CD4-positive, alpha-beta T cell (primary cell): ENCODE measurements at places on chromosomes 6 and 20.

- H3K36me3 ChIP-seq = no peaks in the 10 kb centered on the region
- no peak overlapping the region for H3K27ac ChIP-seq
- no peaks in the 10 kb centered on the region for H3K4me1 ChIP-seq
- no peak for DNase-seq
- H3K4me3 ChIP-seq = no peak overlapping the region
- H3K27me3 ChIP-seq = no peaks in the 10 kb centered on the region
Observed at GRCh38 chr6:144935661-144936060, 650.5 kb downstream of the UTRN start.

GRCh38 chr20:25015986-25016385, 23.4 kb upstream of the APMAP start:
- no peak for DNase-seq
- H3K4me1 ChIP-seq = no peaks in the 10 kb centered on the region
- no peak overlapping the region for H3K27ac ChIP-seq
- H3K36me3 ChIP-seq = peaks cover 90% of the 10 kb centered on the region
- no peaks in the 10 kb centered on the region for H3K27me3 ChIP-seq

- no peaks in the 10 kb centered on the region for H3K36me3 ChIP-seq
- no peak for DNase-seq
Observed at GRCh38 chr6:149900620-149901443, 2.9 kb upstream of the RAET1E start.

- no peak overlapping the region for H3K4me3 ChIP-seq
- H3K27me3 ChIP-seq = no peaks in the 10 kb centered on the region
- H3K36me3 ChIP-seq = no peaks in the 10 kb centered on the region
- no peaks in the 10 kb centered on the region for H3K4me1 ChIP-seq
- H3K27ac ChIP-seq = no peak overlapping the region
Observed at GRCh38 chr6:121008553-121008952, 325.7 kb downstream of the TBC1D32 start.

DNA sequence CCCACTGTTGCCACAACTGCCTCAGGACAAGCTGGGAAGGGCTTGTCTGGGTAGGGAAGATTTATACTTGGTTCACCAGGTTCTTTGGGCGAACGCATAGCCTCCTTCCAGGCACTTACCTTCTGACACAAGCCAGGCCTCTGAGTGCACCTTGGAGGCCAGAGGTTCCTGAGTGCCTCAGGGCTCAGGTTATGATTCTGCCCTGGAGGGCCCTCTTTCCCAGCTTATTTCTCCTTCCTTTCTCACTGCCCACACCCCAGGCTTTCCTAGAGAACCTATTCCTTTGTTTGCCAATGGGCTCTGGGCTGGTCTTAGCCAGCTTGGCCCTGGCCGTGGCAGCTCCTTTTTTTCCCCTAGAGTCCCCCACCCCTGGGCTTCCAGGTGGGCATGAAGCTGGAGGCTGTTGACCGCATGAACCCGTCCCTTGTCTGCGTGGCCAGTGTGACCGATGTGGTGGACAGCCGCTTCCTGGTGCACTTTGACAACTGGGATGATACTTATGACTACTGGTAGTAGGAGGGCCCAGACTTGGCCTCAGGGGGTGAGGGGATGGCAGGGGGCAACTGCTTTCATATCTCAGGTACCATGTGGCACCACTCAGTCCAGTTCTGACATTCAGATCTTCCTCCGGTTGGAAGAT, 25.0 kb downstream of the L3MBTL1 start:
- peaks cover 5% of the 10 kb centered on the region for H3K36me3 ChIP-seq
- no peak overlapping the region for H3K4me3 ChIP-seq
- no peaks in the 10 kb centered on the region for H3K27me3 ChIP-seq
- no peak for DNase-seq
- H3K27ac ChIP-seq = no peak overlapping the region
- no peaks in the 10 kb centered on the region for H3K4me1 ChIP-seq

DNA sequence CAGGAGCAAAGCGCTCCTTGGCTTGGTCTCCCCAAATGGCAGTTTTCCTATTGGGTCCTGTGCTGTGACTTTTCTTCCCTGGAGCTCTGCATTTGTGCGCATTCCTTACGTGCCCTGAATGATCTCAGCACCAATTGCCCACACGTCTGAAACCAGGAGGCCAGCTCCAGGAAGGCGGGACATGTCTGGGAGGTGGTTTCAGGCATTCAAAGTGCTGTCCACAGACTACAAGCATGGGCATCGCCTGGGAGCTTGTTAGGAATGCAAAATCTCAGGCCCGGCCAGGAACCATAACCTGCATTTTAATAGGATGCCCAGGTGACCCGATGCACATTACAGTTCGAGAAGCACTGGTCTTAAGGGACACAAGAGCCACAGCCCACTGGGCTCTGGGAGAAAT, 239.6 kb downstream of the ANKRD60 start:
- peaks cover 4% of the 10 kb centered on the region for H3K27me3 ChIP-seq
- no peak overlapping the region for H3K27ac ChIP-seq
- no peak overlapping the region for H3K4me3 ChIP-seq

GRCh38 chr20:64214952-64215351, 40.6 kb upstream of the PCMTD2 start:
- H3K4me3 ChIP-seq = no peak overlapping the region
- peaks cover 23% of the 10 kb centered on the region for H3K4me1 ChIP-seq
- DNase-seq = no peak
- H3K27ac ChIP-seq = no peak overlapping the region
- H3K36me3 ChIP-seq = no peaks in the 10 kb centered on the region
- H3K27me3 ChIP-seq = no peaks in the 10 kb centered on the region

DNA sequence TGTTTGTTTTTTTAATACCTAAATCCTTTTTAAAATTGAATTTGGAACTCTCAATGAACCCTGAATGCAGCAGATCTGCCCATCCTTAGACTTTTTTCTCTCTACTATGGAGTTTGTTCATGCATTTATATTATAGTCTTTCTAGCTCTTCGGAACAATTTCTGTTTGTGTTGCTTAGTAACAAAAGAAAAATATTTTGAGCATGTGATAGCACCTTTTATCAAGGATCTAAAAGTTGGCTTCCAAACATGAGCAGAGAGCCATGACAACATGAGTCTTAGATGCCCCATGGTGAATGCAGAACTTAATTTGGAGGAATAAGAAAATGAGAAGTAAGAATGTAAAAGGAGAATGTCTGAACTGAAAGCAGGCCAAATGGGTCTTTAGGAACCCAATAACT, 133.7 kb downstream of the EDN1 start:
- no peak overlapping the region for H3K4me3 ChIP-seq
- no peaks in the 10 kb centered on the region for H3K36me3 ChIP-seq
- H3K27ac ChIP-seq = no peak overlapping the region
- H3K27me3 ChIP-seq = no peaks in the 10 kb centered on the region
- DNase-seq = no peak

DNA sequence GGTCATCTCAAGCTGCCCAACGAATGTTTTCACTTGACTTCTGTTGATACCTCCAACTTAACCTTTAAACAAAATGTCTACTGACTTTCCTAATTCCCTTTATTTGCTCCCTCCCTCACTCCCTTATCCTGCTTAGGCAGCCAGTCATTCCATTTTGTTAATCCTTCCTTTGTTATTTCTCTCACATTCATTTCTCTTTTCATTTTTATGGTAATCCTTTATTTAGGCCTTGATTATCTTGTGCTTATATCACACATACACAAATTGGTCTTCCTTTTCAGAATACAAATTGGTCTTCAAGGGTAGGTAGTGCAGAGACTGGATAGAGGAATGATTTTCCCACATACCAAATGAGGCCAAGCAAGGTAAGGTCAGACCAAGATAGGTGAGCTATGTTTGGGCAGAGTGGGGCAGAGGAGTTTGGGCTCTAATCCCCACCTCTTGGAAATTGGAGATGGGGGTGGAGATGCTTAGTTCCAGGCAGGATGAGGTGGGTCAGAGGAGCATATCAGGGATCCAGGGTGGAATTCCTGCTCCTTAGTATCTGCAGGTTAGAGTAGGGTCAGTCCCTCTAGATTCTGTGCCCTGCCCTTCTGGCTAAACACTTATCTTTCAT, 2.0 kb upstream of the SPACA1 start:
- DNase-seq = no peak
- H3K27ac ChIP-seq = no peak overlapping the region
- H3K4me1 ChIP-seq = no peaks in the 10 kb centered on the region
- H3K27me3 ChIP-seq = no peaks in the 10 kb centered on the region
- H3K36me3 ChIP-seq = no peaks in the 10 kb centered on the region
- no peak overlapping the region for H3K4me3 ChIP-seq

- no peaks in the 10 kb centered on the region for H3K27me3 ChIP-seq
- H3K4me1 ChIP-seq = no peaks in the 10 kb centered on the region
- no peaks in the 10 kb centered on the region for H3K36me3 ChIP-seq
Observed at GRCh38 chr6:55014321-55015088, 159.8 kb upstream of the HCRTR2 start.

GRCh38 chr6:3711776-3712175, 39.7 kb downstream of the PXDC1 start:
- no peaks in the 10 kb centered on the region for H3K36me3 ChIP-seq
- no peak for DNase-seq
- H3K4me1 ChIP-seq = no peaks in the 10 kb centered on the region
- H3K27ac ChIP-seq = no peak overlapping the region
- H3K27me3 ChIP-seq = no peaks in the 10 kb centered on the region
- H3K4me3 ChIP-seq = no peak overlapping the region

GRCh38 chr20:63106108-63106764, 99.5 kb upstream of the BHLHE23 start:
- no peaks in the 10 kb centered on the region for H3K36me3 ChIP-seq
- no peak overlapping the region for H3K27ac ChIP-seq
- H3K4me3 ChIP-seq = no peak overlapping the region
- no peak for DNase-seq
- H3K4me1 ChIP-seq = peaks cover 9% of the 10 kb centered on the region
- H3K27me3 ChIP-seq = no peaks in the 10 kb centered on the region

DNA sequence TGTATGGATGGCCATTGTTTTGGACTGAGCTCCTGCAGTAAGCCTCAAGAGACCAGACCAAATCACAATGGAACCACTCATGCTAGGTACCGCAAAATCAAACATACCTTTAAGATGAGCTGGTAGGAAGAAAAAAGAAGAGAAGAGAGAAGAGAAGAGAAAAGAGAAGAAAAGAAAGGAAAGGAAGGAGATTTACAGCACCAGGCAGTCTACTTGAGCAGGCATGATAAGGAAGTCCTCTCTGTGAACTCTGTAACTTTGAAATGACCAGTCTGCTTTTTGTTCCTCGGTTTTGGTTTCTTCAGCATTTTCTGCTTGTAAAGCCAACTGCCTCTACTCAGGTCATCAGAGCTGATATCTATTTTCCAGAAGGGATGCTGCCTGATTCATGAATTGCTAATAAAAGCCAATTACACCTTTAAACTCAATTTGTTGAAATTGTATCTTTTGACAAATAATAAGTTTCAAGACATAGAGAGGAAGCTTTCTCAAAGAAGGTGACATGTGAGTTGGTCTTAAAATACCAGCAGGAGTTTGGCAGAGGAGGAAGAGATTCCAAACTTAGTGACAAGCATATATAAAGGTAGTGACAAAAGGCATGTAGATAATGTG, 134.3 kb downstream of the UNC5CL start:
- no peaks in the 10 kb centered on the region for H3K4me1 ChIP-seq
- no peak overlapping the region for H3K27ac ChIP-seq
- H3K4me3 ChIP-seq = no peak overlapping the region
- DNase-seq = no peak
- H3K27me3 ChIP-seq = peaks cover 3% of the 10 kb centered on the region
- no peaks in the 10 kb centered on the region for H3K36me3 ChIP-seq

GRCh38 chr6:82264824-82265223, 17.3 kb upstream of the IBTK start:
- H3K36me3 ChIP-seq = no peaks in the 10 kb centered on the region
- DNase-seq = no peak
- no peaks in the 10 kb centered on the region for H3K27me3 ChIP-seq
- H3K27ac ChIP-seq = no peak overlapping the region
- no peaks in the 10 kb centered on the region for H3K4me1 ChIP-seq

- no peaks in the 10 kb centered on the region for H3K36me3 ChIP-seq
- H3K27ac ChIP-seq = no peak overlapping the region
- no peak overlapping the region for H3K4me3 ChIP-seq
- H3K4me1 ChIP-seq = no peaks in the 10 kb centered on the region
Observed at GRCh38 chr20:43284486-43284885, 94.8 kb upstream of the PTPRT start.

GRCh38 chr20:56748476-56749377, 119.6 kb downstream of the TFAP2C start:
- DNase-seq = no peak
- no peaks in the 10 kb centered on the region for H3K4me1 ChIP-seq

DNA sequence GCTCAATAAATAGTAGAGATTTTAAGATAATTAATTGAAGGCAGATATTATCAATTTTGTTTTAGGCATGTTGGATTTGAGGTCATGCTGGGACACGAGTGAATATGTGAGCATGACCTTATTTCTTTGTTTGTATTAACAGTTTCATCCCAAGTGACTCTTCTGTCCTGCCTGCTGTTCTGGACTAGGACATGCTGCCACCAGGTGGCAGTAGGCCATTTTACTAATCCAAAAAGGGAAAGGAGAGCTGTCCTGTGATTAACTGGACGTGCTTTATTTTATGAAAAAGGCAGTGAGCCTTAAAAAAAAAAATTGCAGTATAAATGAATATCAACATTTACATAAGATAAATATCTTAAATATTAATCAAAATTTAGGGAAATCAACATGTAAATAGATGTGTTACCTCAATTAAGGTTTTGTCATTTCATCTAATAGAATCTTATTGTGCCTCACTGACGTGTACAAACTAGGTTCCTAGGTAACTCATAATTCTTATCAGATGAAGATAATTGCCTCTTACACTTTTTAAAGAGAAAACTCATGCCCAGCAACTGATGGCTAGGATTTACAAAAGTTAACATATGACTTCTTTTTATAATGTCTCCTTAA, 49.8 kb downstream of the FRK start:
- peaks cover 3% of the 10 kb centered on the region for H3K27me3 ChIP-seq
- H3K36me3 ChIP-seq = no peaks in the 10 kb centered on the region
- peak; percentile 47 for DNase-seq
- no peak overlapping the region for H3K27ac ChIP-seq
- no peaks in the 10 kb centered on the region for H3K4me1 ChIP-seq

- no peaks in the 10 kb centered on the region for H3K4me1 ChIP-seq
- no peak overlapping the region for H3K27ac ChIP-seq
- no peak overlapping the region for H3K4me3 ChIP-seq
- no peaks in the 10 kb centered on the region for H3K27me3 ChIP-seq
- no peaks in the 10 kb centered on the region for H3K36me3 ChIP-seq
Observed at GRCh38 chr6:157728183-157728881, 94.7 kb upstream of the SNX9 start.

GRCh38 chr6:106257195-106257594, 68.4 kb downstream of the ATG5 start:
- H3K4me3 ChIP-seq = no peak overlapping the region
- no peak for DNase-seq
- no peaks in the 10 kb centered on the region for H3K27me3 ChIP-seq
- H3K36me3 ChIP-seq = no peaks in the 10 kb centered on the region

DNA sequence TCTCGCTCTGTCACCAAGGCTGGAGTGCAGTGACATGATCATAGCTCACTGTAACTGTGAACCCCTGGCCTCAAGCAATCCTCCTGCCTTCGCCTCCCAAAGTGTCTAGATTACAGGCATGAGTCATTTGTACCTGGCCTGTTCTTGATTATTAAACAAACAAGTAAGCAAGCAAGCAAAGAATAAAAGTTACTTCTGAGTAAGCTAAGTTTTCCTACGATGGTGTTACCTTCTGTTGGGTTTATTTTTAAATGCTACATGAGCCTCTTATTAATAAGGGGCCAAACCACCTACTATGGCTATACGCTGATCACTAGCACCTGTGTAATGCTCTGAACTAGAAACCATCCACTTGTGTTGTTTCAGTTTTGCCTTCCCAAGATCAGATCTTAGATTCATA, 50.8 kb downstream of the IL22RA2 start:
- H3K27me3 ChIP-seq = no peaks in the 10 kb centered on the region
- DNase-seq = no peak
- H3K4me3 ChIP-seq = no peak overlapping the region
- no peaks in the 10 kb centered on the region for H3K36me3 ChIP-seq
- H3K27ac ChIP-seq = no peak overlapping the region

- H3K4me3 ChIP-seq = no peak overlapping the region
- no peaks in the 10 kb centered on the region for H3K4me1 ChIP-seq
- no peaks in the 10 kb centered on the region for H3K36me3 ChIP-seq
- H3K27ac ChIP-seq = no peak overlapping the region
- peaks cover 2% of the 10 kb centered on the region for H3K27me3 ChIP-seq
Observed at GRCh38 chr6:43150051-43150751, 20.9 kb upstream of the SRF start.
